ENCODE measurements at places on chromosomes 1 and 21. TPM values are rescaled to one million over a fixed set of nuclear protein-coding genes. Genes with fewer than 3 reads are reported as not detected.

DNA sequence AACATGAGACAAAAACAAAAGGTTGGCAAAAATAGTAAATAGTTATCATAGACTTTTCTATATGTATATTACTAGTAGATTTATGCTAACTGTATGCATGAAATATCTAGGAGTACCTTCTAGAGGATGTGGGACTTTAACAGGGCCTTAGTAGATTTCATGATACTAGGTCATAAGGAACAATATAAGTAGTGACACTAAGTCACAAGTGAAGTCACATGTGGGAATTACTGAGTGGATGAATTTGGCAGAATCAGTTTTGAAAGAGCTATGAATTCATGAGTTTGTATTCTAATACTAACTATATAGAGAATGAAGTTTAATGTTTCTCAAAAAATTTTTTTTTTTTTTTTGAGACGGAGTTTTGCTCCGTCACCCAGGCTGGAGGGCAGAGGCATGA lies 53.1 kb upstream of the GPR25 start:
- no peak for DNase-seq

DNA sequence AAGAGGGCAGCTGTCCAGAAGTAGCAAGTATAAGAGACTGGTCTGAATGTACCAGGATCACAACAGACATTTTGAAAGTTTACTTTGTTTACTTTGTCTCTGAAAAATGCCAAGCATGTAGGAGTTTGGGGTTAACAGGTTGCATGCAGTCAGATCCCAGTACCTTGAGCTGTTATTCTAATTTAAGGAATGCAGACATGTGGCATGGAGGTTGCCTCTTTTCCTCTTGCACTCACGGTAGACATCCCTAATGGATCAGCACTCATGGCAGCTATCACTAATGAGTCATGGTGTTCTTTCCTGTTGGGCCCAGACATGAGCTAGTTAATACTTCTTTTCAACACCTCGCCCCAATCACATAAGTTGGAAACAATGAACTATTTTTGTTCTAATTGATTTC lies 67.3 kb downstream of the GADD45A start:
- no peak for DNase-seq

- DNase-seq: peak; percentile 74
Observed at GRCh38 chr21:43734928-43735229, 15.9 kb downstream of the PDXK start.

GRCh38 chr1:11248169-11248568 lies 14.2 kb downstream of the MTOR start:
- DNase-seq: no peak

GRCh38 chr21:45430521-45431501 lies 25.8 kb downstream of the COL18A1 start:
- no peak for DNase-seq

GRCh38 chr21:36704958-36705678 lies 6.2 kb downstream of the SIM2 start:
- peak; percentile 31 for DNase-seq

- no peak for DNase-seq
Observed at GRCh38 chr1:159873530-159874143, 11.2 kb upstream of the VSIG8 start.

DNA sequence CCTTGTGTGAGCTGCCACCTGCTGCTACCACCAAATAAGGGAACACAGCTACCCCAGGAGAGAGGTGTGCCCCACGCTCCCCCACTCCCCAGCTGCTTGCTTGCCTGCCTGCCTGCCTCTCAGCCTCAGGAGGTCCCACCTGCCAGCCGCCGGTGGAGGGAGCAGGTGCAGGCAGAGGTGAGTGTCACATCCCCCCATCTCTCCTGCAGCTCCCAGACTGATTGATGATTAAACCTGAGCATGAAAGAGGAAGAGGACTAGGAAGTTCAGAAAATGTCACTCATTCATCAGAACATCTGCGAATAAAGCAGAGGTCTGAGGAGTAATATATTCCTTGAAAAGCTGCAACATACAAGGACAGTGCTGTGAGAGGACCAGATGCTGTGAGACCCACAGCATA lies 58.6 kb upstream of the HIVEP3 start:
- no peak for DNase-seq

DNA sequence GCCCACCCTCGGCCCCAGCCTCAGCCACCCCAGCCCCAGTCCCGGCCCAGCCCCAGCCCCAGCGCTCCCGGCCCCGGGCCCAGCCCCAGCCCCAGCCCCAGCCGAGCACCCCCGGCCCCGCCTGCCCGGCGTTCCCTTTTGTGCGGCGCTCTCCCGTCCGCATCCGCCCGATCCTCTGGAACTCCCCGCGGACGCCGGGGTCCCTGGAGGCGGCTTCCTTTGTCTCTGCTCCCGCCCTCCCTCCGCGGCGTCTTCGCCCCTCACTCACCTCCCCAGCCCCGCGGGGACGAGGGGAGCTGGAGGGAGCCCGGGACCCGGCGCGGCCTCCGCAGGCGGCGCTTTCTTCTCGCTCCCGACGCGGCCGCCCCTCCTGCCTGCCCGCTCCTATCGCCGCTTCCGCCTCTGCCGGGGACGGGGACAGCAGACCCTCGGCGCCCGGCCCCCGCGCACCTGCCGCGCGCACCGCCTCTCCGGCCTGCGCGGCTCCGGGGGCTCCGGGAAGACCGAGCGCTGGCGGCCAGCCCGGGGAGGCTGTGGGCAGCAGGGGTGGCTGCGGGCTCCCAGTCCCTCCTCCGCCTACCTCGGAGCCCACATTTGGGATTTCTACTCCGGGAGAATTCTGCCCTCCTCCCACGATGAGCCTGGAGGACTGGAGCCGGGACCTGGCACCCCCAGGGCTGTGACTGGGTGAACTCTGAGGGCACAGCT lies 14.0 kb downstream of the AGRN start:
- DNase-seq: no peak

DNA sequence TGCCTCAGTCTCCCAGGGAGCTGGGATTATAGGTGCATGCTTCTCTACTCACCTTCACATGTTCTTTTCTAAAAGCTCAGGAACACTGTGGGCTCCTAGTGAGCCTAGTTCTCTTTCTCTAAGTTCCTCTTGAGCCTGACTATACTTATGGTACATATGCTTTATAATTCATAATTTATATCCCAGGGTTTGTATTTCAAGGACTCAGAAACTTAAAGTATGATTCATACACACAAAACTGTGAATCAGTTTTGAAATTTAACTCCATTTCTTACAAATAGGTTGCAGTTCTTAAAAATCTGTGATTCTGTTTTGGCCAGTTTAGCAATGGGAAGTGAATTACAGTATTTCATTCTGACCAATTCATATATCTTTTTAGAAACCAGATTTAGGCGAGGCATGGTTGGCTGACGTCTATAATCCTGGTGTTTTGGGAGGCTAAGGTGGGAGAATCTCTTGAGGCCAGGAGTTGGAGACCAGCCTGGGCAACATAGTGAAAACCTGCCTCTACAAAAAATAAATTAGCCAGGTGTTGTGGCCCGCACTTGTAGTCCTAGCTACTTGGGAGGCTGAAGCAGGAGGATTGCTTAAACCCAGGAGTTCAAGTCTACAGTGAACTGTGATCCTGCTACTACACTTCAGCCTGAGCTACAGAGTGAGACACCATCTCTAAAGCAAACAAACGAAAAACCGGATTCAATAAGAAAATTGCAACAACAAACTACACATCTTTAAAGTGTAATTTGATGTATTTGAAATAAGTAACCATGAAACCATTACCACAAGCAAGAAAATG lies 15.6 kb downstream of the RASAL2 start:
- no peak for DNase-seq

DNA sequence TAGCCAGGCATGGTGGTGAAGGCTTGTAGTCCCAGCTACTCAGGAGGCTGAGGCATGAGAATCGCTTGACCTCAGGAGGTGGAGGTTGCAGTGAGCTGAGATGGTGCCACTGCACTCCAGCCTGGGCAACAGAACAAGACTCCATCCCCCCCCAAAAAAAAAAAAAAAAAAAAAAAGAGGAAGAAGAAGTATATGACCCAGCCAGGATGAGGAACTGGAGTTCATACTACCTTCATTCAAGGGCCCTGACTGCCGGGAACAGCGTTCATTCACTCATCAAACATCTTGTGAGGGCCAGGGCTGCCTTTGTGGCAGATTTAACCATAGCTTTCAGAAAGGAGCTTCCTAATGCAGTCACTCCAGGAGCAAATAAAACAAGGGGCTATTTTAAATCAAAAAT lies 127.6 kb downstream of the MRPS6 start:
- DNase-seq: no peak

GRCh38 chr1:35030338-35030737 lies 1.4 kb downstream of the ZMYM6 start:
- DNase-seq: no peak

- no peak for DNase-seq
Observed at GRCh38 chr1:34290831-34291230, 114.1 kb downstream of the C1orf94 start.

DNA sequence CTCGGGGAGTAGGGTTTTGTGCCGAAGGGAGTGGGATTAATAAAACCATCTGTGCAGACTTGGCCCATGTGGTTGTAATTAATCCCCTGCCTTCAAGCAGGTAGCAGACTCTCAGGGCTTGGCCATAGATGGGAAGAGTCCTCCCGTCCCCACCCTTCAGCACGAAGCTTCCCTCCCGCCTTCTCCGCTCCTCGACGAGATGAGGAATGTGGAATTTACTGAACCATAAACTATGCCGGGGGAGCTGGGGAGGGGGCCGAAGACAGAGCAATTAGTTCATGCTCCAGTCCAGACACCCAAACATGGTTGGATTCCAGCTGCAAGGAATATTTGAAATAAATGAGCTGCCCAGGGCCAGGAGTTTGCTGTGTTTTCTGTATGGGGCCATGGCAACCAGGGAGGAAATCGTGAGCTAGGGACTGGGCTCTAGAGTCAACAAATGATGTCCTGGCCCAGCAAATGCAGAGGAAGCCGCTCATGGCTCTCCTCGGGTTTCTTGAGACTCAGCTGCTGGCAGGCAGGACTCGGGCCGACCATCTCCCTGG lies 78.8 kb downstream of the SPSB1 start:
- DNase-seq: peak; percentile 89

DNA sequence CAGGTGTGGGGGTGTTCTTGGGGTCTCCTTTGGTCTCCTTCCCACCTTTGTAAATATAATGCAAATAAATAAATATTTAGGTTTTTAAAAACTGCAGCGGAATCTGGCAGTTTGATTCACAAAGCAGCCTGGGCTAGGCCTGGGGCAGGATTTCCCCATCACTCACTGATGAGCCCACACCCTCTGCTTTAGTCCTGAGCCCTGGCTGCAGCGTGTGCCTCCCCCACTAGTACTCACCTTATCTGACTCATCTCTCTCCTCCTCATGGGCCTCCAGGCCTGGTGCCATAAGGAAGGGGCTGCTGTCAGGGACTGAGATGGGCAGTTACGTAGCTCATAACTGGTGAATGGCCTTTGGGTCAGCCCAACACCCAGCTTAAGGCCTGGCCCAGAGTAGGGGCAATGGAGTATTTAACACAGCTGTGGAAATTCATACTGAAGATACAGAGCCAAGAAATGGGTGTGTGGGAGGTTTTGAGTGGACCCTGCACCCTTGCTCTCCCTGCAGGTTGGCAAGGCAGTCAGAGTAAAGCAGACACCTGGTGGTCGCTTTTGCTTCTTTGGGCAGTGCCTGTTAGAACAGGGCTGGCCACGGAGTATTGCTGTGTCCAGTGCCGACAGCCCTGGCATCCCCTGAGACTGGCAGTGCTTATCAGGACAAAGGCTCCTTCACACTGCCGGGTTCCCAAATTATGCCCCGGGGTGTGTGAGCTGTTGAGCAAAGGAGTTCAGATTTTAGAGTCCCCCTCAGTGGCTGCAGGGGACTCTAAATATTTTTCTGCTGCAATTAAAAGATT lies 39.7 kb downstream of the AZIN2 start:
- no peak for DNase-seq

- DNase-seq: no peak
Observed at GRCh38 chr21:37224861-37225839, 42.0 kb downstream of the VPS26C start.

GRCh38 chr21:27633631-27634030 lies 666.7 kb upstream of the ADAMTS5 start:
- DNase-seq: no peak

DNA sequence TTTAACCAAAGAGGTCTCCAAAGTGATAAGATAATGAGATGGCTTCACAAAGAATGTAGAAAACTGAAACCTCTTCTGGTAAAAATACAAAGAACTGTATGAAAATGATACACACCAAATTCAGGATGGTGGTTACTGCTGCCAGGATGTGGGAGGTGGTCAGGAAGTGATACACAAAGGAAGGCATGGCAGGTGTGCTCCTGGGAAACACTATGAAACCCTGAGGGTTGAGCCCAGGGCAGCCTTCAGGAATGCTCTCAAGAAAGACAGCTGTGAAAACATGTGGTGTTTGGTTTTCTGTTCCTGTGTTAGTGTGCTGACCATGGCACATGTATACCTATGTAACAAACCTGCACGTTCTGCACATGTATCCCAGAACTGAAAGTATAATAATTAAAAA lies 109.3 kb downstream of the NTNG1 start:
- DNase-seq: no peak

DNA sequence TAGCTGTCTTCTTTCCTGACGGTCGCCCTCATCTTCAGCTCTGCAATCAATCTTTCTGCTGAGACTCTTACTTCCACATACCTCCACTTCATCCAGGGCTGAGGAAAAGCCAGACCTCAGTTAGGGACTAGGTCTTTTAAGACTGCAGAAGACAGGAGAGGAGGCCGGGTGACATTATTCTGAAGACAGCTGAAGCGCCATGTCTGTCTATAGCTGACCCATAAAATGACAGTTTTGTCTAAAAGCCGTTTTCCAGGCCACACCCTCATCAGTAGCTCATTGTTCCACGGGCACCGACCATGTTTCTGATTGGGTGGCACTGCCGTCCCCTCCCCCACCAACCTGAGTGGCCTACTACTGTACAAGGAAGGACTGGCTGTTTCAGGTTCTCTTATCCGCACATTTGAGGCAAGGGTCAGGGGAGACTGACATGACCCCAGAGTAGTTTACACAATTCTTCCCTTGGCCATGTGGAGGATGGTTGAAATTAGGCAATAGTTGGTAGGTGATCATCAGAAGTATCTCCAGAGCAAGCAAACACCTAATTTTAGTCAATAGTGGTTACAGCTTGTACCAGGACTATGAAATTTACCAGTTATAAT lies at the start of gene ADCY10:
ADCY10 (minus strand) TSS at position 240 of the 602 bp plus-strand sequence. CDS start 8,994 bp downstream, outside the sequence.
- no peak for DNase-seq

DNA sequence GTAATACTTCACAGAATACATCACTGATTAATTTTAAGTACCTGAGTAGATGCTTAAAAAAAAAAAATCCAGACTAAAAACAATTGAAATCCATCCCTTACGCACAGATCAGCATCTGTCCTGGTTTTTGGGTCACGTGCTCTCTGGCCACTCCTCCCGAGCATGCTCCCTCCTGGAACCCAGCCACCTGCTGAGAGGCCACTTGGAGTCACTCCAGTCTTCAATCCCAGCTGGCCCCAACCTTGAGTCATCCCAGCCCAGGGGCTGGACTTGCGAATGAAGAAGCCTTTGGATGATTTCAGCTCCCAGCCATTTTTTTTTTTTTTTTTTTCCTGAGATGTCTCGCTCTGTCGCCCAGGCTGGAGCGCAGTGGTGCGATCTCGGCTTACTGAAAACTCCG lies 8.9 kb downstream of the MAP1LC3C start:
- DNase-seq: peak; percentile 70

Gene CD84
- 10.8 TPM for total RNA-seq

Gene CD1B
- not detected for total RNA-seq

Gene LCE1E
- total RNA-seq: not detected

Gene AADACL3
- not detected for total RNA-seq

Gene SYT14
- total RNA-seq: not detected

Gene RHD
- total RNA-seq: not detected

Gene ZNF593OS
- not detected for total RNA-seq

Gene CNKSR1
- total RNA-seq: 1.7 TPM

Gene CCDC181
- total RNA-seq: 0.97 TPM

Gene MEX3A
- total RNA-seq: 1.2 TPM

Gene MEGF6
- total RNA-seq: 223 TPM

Gene PODN
- total RNA-seq: 54.8 TPM

Gene GBP7
- total RNA-seq: 0.21 TPM

Gene EVI5
- total RNA-seq: 54.7 TPM

Gene NTMT2
- not detected for total RNA-seq

Gene FCER1A
- 1.5 TPM for total RNA-seq

Measured in aorta (tissue), 5 donors.